ENCODE measurements at places on chromosomes 2 and 18. TPM values are rescaled to one million over a fixed set of nuclear protein-coding genes. Genes with fewer than 3 reads are reported as not detected.

- DNase-seq: no peak
Measured at GRCh38 chr2:189528617-189529016, 52.0 kb downstream of the SLC40A1 start.

GRCh38 chr2:47178341-47178740 lies 23.2 kb upstream of the STPG4 start:
- DNase-seq: no peak

Gene SFT2D3
- total RNA-seq: 3.7 TPM

Gene FNDC4
- total RNA-seq: 61.2 TPM

- DNase-seq: no peak
Measured at GRCh38 chr18:48967545-48967944, 16.8 kb upstream of the SMAD7 start.

Gene NGEF
- 23.7 TPM for total RNA-seq

- DNase-seq: no peak
Measured at GRCh38 chr18:9838144-9838877, 47.5 kb upstream of the TXNDC2 start.

Gene CKAP2L
- total RNA-seq: 0.08 TPM

DNA sequence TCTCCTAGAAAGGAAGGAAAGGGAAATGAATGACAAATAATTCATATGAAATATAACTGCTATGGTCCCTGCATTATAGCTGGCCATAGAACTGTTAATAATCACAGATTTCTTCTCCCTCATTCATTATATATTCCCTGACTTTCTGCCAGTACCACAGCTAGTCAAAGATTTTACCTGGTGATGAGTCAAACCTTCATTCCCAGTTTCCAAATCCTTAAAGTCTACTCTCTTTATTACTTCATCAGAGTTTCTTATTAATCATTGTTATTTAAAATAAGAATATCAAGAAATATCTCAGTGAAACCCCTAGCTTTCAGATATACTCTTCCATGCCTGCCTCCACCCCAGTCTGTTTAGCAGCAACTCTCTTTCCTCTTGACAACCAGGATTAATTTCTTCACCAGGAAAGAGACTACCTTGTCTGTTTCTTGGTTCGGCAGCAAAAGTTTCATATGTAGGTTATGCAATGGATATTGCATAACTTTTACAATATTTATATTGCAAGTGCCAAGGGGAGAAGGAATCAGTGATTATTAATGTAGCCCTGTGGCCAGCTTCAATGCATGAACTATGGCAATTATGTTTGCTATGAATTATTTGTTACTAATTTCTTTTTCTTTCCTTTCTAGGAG lies 533.8 kb downstream of the FBXO15 start:
- no peak for DNase-seq

DNA sequence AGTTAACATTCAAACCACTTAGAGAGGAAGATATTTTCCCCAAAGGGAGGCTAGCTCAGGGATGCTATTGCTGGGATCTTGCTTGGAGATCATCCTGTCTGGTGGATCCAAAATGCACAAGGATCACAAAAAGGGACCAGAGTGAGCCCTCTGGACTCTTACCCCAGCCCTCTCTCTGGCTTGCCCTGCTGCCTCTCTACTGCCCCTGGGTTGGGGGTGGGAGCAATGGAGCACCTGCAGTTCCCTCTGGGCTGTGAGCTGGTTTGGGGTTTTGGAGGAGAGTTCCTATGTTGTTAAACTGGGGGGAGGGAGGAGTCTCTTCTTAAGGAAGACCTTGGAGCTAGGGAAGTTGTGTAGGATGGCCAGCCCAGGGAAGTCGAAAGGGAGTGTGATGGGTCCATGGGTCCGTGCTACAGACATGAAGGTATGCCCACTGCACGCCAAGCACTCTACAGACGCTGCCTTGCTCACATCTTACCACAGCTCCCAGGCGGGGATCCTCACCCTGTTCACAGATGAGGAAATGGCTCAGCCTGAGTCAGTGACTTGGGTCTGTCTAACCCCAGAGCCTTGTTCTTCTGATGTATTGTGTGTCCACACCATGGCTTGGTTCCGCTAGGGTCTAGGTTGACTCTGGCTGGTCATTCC lies 3.8 kb downstream of the LBH start:
- DNase-seq: no peak

GRCh38 chr18:64713284-64713683 lies 564.4 kb upstream of the LINC00305 start:
- DNase-seq: no peak

DNA sequence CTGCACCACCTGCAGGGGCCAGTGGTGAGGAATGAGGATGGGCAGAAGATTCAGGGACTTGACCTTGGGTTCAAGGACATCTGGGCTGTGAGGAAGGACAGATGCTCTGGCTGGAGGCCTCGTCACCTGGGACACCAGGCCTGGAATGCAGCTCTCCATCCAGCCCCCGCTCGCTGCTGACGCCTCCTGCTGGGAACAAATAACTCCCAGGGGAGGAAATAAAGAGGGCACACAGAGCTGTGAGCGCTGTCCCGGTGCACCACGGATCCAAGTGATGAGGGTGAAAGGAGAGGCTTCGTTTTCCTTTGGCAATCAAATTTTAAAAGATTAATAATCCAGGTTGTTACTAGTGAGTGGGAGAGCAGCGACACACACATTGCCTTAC lies 368.0 kb upstream of the MYT1L start:
- DNase-seq: no peak

DNA sequence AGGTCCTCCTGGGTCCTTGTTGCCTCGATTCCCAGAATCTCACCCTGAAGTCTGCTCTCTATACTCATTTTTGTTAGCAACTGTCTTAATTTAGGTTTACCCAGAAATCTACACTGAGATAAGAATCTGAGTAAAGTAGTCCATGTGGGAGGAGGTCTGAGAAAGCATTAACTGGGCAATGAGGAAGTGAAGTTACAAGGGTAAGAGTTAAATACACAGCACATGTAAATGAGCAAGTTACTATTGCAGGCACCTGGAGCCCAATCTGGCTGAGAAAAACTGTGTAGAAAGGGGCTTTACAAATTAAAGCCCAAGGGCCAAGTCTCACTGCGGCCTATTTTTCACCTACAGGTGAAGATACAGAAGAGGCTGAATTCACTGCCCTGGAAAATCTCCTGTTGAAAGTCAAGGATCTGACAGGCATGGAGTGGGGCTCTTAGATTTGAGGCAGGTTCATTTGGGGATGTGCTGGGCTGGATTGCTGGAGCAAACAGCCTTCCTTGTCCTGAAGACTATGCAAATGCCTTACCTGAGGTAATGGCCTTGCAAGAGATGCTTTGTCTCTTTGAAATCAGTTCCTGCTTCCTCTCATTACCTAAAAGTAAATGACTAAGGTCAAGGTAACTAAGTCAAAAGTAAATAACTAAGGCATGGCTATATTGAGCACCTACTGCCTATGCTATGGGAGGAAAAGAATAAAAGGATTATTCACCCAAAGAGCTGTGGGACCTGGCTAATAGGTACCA lies 84.4 kb upstream of the DYNAP start:
- no peak for DNase-seq

DNA sequence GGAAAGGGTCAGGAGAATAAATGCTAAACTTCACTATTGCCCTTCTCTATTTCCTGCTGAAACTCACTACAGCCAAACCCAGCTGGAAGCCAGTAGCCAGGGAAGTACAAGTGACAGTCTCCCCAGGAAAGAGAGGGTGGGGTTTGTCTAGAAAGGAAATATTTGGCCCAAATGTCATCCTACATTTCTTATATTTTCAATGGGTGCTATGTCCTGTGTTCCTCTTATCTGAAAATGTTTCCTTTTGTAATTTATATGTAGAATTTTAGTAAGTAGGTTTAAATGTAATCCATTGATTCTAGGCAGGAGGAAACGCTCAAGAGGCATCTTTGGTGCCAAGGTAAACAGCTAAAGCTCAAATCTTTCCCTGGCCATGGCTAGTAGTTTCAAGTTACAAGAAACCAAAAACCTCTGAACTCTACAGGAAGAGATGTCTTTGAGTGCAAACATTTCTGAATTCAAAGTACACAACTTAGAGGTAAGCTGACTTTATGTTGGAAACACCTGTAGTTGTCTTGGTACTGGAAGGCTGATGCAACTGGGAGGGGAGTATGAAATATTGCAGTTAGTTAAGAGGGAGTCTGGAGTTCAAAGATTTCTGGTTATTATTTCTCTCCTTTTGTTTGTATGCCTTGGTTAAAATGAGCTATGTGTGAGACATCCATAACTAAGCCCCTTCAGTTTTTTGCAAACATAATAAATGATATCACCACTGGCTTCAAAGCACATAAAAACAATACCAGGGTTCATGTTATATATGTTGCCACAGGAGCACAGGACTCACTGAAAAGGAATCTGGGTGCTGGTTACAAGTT lies 356.1 kb upstream of the ZC3H15 start:
- no peak for DNase-seq

- no peak for DNase-seq
Measured at GRCh38 chr18:59669872-59670657, 27.2 kb downstream of the CCBE1 start.

DNA sequence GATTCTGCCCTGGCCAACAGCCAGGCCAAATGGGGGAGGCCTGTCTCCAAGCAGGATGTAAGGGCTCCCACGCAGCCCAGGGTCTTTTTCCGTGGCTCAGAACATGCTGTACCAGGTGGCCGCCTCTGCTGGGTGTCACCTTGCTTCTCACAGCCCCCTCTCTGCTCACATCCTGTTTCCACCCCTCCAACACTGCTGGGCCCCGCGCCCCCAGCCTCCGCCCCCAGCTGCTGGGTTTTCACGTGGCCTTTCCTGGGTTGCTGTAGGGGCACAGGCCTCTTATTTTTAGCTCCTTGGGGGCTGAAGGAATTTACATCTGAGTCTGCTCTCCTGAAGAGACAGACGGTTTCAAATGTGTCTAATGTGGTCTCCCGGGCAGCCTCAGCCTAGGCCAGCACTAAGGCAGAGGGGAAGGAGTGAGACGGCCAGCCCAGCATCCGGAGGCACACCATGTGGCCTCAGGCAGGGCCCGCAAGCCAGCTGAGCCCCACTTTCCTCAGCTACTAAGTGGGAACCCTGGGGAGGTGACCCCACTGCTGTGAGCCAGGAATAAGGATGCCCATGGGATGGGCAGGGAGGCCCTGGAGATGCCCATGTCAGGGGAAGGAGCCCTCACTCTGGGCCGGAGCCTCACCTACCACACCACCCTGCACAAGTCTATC lies 18.7 kb upstream of the DUSP2 start:
- DNase-seq: no peak

DNA sequence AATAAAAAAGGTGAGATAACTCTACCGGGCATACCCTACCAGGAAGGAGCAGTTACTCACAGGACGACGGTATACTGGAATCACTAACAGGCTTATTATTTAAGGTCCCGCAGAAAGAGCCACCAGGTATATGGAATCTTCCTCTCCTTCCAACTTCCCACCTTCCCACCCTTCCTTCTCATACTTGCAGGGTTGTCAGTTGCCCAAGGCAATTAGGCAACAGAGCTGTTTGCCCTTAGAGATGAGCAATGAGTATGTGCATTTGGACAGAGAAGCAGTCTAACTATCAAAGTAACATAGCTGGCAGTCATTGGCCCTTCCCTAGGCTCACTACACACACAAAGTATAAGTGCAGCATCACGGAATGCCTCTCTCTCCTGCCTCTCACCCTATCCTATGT lies 32.1 kb upstream of the EVA1A start:
- DNase-seq: no peak

Gene STPG4
- total RNA-seq: not detected

DNA sequence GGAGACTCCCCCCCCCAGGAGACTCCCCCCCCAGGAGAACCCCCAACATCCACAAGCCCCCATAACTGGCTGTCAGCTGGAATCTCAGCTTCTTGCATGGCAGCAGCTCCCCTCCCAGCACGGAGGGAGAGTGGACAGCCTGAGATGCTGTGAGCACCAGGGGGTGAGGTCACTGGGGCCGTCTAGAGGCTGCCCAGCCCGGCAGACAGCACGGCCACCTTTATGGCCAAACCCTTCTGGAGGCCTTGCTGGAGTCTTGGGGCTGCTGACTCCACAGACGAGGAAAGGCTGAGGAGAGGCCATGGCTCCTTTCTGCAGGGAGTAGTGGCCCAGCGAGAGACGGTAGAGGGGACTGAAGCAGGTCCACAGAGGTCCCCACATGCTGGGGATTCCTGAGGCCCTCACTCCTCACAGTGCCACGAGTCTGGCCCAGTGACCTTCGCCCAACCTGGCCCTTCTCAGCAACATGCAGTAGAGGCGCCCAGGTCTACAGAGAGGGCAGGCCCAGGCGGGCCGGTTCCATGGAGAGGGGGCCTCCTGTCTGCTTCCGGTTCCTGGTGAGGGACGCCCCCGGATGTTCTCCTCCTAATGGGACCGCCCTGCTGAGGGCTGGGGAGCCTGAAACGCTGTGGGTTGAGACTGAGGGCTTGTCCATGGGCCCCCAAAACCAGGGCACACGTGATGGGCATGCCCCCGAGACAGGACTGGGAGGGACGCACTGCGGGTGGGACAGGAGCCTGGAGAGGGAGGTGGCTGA lies 122.6 kb upstream of the CTDP1 start:
- peak; percentile 28 for DNase-seq

Gene LRRTM4
- total RNA-seq: not detected

DNA sequence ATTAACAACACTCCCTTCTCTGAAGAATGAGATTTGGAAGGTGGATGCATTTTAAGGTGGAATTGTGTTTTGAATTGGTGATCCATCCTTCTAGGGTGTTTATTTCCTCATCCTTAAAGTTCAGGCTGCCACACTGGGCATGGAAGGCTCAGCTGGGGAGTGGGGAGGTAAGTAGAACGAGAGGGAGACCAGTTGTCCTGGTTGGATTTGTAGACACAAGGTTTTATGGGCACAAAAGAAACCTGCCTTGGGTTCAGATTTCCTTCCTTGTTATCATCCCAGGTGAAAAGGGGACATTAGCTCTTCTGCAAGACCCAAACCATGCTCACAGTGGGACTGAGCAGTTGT lies 101.0 kb upstream of the SIX3 start:
- DNase-seq: no peak

- peak; percentile 66 for DNase-seq
Measured at GRCh38 chr2:29115797-29116781, 874 bp downstream of the CLIP4 start.
